ENCODE measurements at places on chromosomes 12 and 14. TPM values are rescaled to one million over a fixed set of nuclear protein-coding genes. Genes with fewer than 3 reads are reported as not detected.
A peak's percentile ranks its signal among the peaks of the same experiment; 100 is the strongest.

GRCh38 chr12:106073179-106073578 lies 65.6 kb downstream of the NUAK1 start:
- no peaks in the 10 kb centered on the region for H3K36me3 ChIP-seq
- no peaks in the 10 kb centered on the region for H3K27me3 ChIP-seq
- peaks cover 7% of the 10 kb centered on the region for H3K4me1 ChIP-seq
- H3K27ac ChIP-seq: no peak overlapping the region

GRCh38 chr12:46260913-46261476 lies 7.8 kb downstream of the SLC38A1 start:
- H3K4me1 ChIP-seq: no peaks in the 10 kb centered on the region
- no peak for DNase-seq
- no peaks in the 10 kb centered on the region for H3K36me3 ChIP-seq
- no peak overlapping the region for H3K4me3 ChIP-seq
- no peaks in the 10 kb centered on the region for H3K27me3 ChIP-seq

DNA sequence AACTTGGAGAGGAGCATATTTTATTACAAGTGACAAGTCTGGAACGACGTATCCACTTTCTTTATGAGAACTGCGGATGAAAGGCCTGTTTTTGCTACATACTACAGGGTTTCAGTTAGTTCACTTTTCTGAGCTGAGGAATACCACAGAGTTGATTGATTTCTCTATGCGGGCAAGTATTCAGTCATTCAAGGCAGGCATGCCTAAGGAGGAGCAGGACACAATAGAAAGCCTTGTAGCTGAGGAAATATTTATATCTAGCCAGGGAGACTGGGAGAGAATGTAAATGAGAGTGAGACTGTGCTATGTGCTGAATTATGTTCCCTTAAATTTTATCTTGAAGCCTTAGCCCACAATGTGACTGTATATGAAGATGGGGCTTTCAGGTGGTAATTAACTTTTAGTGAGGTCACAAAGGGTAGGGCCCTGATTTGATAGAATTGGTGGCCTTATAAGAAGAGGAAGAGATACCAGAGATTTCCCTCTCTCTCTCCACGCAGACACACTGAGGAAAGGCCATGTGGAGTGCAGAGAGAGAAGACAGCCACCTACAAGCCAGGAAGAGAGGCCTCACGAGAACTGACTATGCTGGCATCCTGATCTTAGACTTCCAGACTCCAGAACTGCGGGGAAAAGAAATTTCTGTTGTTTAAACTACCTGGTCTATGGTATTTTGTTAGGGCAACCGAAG lies 459.0 kb upstream of the ATP2B1 start:
- H3K4me1 ChIP-seq: no peaks in the 10 kb centered on the region
- H3K4me3 ChIP-seq: no peak overlapping the region
- H3K36me3 ChIP-seq: no peaks in the 10 kb centered on the region
- no peaks in the 10 kb centered on the region for H3K27me3 ChIP-seq

DNA sequence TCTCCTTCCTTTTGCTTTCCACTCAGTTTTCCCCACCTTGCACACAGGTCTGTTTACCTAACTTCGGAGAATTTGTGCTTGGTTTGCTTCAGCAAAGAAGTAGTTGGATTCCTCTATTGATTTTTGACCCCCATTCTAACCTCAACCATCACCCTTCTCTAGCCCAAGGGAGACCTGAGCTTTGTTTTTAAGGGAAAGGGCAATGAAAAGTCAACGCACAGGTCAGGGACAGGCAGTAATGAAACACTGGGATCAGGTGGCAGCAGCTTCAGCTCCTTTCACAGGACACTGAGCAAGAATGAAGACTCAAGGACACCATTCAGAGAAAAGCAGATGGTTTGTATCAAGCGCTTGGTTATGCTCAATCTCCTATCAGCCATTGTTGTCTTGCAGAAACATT lies 46.9 kb upstream of the KRR1 start:
- no peaks in the 10 kb centered on the region for H3K27me3 ChIP-seq
- no peaks in the 10 kb centered on the region for H3K4me1 ChIP-seq
- no peak overlapping the region for H3K4me3 ChIP-seq
- DNase-seq: no peak
- H3K36me3 ChIP-seq: no peaks in the 10 kb centered on the region
- H3K27ac ChIP-seq: no peak overlapping the region

GRCh38 chr12:100267603-100268281 lies 765 bp downstream of the SCYL2 start:
- H3K36me3 ChIP-seq: no peaks in the 10 kb centered on the region
- H3K27me3 ChIP-seq: no peaks in the 10 kb centered on the region
- peak; percentile 36 for DNase-seq

GRCh38 chr12:97216848-97217247 lies 245.8 kb upstream of the RMST start:
- no peak overlapping the region for H3K27ac ChIP-seq
- DNase-seq: no peak
- no peaks in the 10 kb centered on the region for H3K27me3 ChIP-seq
- H3K36me3 ChIP-seq: no peaks in the 10 kb centered on the region

- H3K4me3 ChIP-seq: peak overlapping the region; percentile 11
- peaks cover 18% of the 10 kb centered on the region for H3K4me1 ChIP-seq
- no peaks in the 10 kb centered on the region for H3K36me3 ChIP-seq
These were observed 646 bp downstream of the ST8SIA1 start for GRCh38 chr12:22333713-22334409.

DNA sequence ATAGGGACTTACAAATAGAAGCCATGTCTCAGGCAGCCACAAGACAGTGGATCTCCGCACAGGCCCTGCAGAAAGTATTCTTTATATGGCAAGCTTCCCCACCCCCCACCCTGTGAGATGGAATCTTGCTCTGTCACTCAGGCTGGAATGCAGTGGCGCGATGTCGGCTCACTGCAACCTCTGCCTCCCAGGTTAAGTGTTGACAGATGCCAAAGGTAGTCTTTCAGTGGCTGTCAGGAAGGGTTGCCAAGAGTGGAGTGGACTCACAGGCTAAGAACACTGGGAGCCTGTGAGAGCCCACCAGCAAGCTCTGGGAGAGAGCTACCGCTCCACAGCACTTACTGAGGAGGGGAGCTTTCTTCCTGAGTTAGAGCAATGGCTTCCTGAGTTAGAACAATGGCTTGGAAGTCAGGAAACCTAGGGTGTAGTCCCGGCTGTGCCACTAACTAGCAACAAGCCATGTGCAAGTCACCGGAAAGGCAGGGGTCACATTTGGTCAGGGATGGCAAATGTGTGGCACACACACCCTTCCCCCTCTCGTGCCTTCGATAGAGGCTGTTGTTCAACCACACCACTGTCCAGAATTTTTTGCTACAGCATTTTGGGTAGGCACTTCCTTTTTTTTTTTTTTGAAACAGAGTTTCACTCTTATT lies 2.6 kb downstream of the RNASE1 start:
- no peaks in the 10 kb centered on the region for H3K36me3 ChIP-seq
- peak overlapping the region; percentile 62 for H3K4me3 ChIP-seq
- no peaks in the 10 kb centered on the region for H3K27me3 ChIP-seq
- H3K4me1 ChIP-seq: peaks cover 44% of the 10 kb centered on the region
- DNase-seq: no peak
- H3K27ac ChIP-seq: peak overlapping the region; percentile 84

GRCh38 chr12:131133015-131133905 lies 179.6 kb downstream of the ADGRD1 start:
- H3K27me3 ChIP-seq: no peaks in the 10 kb centered on the region
- peak; percentile 44 for DNase-seq
- peaks cover 5% of the 10 kb centered on the region for H3K4me1 ChIP-seq
- peaks cover 32% of the 10 kb centered on the region for H3K36me3 ChIP-seq
- H3K4me3 ChIP-seq: no peak overlapping the region

DNA sequence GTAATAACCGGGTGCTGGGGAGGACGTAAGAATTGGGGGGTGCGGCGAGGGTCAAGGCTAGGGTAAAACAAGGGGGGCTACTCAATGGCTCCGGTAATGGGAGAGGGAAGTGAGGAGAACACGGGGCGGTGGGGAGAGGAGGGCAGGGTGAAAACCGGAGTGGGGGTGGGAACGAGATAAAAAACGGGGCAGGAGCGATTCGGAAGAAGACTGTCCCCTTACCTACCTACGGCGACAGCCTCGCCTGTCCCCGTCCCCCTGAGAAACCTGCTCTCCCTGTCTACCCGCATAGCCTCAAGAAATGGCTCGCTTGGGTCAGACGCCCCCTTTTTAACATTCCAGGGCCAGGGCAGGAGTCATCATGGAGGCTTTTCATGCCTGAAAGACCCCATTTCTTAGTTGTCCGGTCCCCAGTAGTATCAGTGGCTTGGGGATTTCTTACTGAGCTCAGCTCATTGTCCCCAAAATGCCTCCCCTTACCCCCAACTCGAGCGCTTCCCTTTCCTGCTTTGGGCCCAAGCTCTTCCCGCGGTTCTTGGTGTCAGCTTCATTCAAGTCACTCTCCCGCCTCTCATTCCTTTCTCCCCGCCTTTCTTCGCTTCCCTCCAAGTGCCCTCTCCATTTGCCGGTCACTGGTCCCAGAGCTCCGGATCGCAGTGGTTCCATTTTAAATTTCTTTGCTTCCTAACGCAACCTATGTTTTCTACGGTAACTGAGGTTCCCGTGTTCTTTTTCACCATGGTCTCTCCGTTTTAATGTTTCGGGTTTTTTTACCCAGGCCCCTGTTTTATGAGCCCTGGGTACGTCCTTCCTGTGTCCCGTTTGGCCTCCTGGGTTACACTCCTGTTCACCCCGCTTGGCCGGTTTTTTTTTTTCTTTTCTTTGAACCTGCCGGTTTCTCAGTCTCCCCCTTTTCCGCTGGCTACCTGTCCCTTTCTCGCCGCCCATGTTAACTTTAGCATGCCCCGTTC lies 1.2 kb upstream of the WSB2 start:
- H3K27me3 ChIP-seq: no peaks in the 10 kb centered on the region
- H3K4me3 ChIP-seq: peak overlapping the region; percentile 87
- peak overlapping the region; percentile 96 for H3K27ac ChIP-seq
- DNase-seq: peak; percentile 63

NGB gene
- total RNA-seq: not detected

HOXC11 gene
- not detected for total RNA-seq
